ENCODE measurements at places on chromosomes 4 and X. TPM values are rescaled to one million over a fixed set of nuclear protein-coding genes. Genes with fewer than 3 reads are reported as not detected.

PLS3 gene
- 320 TPM for total RNA-seq

LIMCH1 gene
- total RNA-seq = 29.8 TPM

PPARGC1A gene
- 0.34 TPM for total RNA-seq

ERVMER34-1 gene
- total RNA-seq = 0.09 TPM

USP17L28 gene
- not detected for total RNA-seq

RRAGB gene
- total RNA-seq = 19.2 TPM

Data from dermis lymphatic vessel endothelial cell (primary cell).